Activated naive CD8-positive, alpha-beta T cell treated with anti-CD3 and anti-CD28 coated beads, Interleukin-2, amount 50 U/mL, for 24 hours (primary cell): ENCODE measurements at places on chromosomes 6 and 20.
A peak's percentile ranks its signal among the peaks of the same experiment; 100 is the strongest.

GRCh38 chr6:3489027-3489757, 32.3 kb upstream of the SLC22A23 start:
- DNase-seq, result no peak

- DNase-seq, result no peak
Measured at GRCh38 chr20:2768632-2769015, 31.8 kb downstream of the CPXM1 start.

- DNase-seq, result no peak
Measured at GRCh38 chr20:33387177-33387576, 14.1 kb downstream of the CDK5RAP1 start.

- no peak for DNase-seq
Measured at GRCh38 chr6:134064461-134064860, 12.0 kb upstream of the SLC2A12 start.

- DNase-seq, result no peak
Measured at GRCh38 chr6:46329568-46329967, 158.8 kb upstream of the ENPP5 start.

- DNase-seq, result no peak
Measured at GRCh38 chr20:38665506-38666285, 58.6 kb upstream of the SLC32A1 start.

GRCh38 chr6:107267634-107268033, 152.3 kb upstream of the BEND3 start:
- no peak for DNase-seq

- no peak for DNase-seq
Measured at GRCh38 chr6:63114610-63115211, 96.6 kb upstream of the FKBP1C start.

- DNase-seq, result no peak
Measured at GRCh38 chr6:147707524-147707923, 199.0 kb downstream of the SAMD5 start.

GRCh38 chr6:11161031-11161956, 49.8 kb upstream of the ERVFRD-1 start:
- DNase-seq, result no peak

DNA sequence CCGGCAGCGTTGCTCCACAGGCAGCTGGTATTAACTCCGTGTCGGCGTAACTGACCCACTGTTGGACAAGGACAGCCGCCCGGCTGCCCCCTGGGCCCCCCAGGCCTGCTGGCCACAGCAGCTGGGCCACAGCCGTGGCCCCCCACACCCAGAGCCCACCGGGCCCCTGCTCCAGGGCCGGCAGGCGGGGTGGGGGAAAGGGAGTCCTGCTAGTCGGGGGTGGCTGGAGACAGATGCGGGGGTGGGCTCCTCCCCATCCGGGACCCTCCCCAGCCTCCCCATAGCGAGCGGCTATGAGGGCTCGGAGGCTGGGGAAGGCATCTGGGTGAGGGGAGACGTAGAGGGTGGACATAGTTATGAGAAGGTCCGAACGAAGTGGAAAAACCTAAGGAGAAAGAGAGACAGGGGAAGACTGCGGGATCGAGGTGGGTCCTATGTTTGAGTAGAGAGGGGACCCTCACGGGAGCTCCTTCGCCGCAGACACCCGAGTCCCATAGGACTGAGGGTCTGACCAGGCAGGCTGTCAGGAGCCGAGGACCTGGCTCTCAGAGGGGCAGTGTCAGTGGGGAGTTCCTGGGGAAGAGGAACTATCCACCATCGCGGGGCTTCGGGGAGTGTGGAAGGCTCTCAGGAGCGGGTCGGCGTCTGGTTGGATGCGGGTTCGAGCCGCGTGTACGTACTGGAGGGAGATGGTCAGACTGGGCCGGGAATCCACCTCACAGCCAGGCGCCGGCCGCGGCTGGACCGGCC, 511 bp downstream of the VARS1 start:
- no peak for DNase-seq

GRCh38 chr6:2998998-2999617, 586 bp upstream of the NQO2 start:
- peak; percentile 78 for DNase-seq

DNA sequence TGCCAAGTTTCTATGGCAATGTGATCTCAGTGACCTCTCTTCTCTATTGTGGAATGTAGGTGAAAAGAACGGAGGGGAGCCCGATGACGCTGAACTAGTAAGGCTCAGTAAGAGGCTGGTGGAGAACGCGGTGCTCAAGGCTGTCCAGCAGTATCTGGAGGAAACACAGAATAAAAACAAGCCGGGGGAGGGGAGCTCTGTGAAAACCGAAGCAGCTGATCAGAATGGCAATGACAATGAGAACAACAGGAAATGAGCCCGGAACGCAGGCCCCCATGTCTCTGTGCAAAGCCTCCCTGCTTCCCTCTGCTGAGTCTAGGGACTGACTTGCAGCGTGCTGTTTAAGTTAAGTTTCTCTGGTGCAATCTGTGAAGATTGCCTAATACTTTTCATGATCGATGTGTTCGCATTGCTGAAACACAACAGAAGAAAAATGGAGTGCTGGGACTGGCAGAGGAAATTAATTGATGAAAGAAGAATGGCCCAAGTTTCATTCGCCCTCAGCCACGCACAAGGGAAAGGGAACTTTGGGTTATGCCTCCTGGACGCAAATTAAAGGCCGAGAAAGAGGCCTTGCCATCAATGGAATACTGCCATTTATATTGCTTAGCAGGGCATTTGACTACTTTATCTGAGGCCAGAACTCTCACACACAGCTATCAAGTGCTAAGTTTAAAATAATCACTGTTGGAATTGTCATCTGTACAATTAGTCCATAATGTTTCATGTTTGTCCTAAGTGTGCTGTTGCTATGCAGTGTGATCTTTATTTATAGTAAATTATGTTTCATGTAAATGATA, 146.4 kb downstream of the AKAP7 start:
- peak; percentile 54 for DNase-seq

DNA sequence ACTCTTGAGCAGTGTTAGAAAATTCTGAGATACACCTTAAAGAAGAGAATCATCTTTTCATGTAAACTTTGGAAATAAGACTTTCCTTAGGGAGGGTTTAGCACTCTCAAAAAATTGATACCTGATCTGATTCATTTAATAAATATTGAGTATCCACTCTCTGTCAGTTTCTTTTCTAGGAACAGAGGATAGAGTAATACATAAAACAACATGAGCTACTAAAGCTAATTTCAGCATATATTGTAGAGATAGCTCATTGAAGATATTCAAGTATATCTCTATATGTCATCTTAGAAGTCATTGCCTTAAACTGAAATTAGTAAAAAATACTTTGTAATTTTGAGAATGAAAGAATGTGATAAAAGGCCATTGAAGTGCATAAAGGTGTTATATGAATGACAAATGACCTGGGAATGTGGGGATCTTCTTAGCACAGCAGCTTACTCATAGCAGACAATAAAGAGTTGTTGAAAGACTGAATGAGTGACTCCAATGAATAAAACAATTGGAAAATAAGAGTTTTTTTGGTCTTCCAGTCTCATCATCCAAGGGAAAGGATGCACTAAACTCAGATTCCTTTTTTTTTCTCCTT, 29.2 kb downstream of the RHAG start:
- DNase-seq, result no peak

- DNase-seq, result no peak
Measured at GRCh38 chr20:62276439-62276838, 26.4 kb upstream of the ADRM1 start.

DNA sequence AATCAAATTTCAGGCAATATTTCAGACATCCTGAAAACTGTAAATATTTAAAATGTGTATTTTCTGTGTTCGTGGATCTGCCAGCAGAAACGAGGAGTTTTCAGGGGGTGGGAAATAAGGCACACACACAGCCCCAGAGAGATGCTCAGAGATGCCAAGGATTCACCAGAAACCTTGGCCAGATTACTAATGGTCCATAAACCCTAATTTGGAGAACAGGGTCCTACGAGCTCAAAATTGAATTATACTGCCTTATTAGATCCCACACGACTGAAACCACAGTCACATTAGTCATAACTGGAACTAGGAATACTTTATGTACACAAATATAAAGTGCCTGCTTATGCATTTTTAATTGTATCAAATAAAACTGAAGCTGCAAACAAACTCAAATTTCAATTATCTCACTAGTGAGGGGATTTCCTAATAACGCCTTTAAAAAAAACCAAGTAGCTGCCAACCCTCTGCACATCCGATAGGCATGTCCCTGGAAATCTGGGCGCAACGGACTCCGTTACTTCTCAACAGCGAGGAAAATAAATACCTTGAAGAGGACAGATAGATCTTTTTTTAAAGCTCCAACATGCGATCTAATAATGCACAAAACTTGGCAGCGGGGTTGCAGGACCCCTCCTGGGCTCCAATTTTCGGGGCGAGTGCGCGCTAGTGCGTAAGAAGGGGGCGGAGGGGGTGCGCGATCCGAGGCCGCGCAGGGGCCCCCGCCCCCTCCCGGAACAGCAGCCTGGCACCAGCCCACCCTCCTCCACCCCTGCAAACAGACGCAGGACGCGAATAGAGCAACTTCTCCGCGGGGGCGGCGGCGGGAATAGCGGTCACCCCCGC, 897 bp downstream of the CHD6 start:
- DNase-seq, result peak; percentile 37

DNA sequence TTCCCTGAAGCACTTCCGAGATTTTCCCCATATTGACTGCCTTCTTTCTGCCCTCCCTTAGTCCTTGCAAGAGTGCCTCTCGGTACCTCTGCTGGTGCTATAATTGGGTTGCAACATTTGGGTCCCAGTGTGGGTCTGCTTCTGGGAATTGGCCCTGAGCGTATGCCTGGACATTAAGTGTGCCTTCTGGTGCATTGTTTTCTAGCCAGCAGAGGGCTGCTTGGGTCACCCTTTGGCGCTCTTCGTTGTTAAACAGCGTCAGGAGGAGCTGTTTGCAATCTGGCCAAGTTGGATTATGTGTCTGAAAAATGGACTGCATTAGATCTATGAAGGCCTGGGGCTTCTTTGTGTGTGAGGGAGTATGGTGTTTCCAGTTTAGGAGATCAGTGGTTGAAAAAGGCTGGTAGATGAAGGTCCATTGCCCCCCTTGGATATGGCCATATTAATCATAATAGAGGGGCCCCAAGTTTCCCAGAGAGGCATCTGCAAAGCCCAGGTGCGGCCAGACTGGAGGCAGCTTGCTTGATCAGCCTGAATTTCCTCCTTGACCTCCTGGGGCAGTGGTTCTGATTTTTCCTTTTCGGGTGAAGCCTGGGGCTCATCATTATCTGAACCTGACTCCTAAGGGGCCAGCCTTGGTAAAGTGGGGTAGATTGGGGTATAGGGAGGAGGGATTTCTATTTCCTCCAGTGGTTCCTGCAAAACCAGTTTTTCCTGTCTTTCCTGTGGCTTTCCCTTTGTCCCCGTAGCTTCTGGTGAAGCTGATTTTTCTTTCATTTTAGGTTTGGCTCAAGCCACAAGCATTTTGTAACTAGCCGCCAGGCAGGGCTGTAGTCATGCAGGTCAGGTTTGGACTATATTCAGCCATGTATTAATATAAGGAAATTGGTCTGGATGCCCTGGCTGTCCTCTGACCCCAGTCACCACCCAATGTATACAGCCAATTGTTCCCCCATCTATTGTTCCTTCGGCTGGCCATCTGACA, 85.4 kb upstream of the GPR6 start:
- no peak for DNase-seq

DNA sequence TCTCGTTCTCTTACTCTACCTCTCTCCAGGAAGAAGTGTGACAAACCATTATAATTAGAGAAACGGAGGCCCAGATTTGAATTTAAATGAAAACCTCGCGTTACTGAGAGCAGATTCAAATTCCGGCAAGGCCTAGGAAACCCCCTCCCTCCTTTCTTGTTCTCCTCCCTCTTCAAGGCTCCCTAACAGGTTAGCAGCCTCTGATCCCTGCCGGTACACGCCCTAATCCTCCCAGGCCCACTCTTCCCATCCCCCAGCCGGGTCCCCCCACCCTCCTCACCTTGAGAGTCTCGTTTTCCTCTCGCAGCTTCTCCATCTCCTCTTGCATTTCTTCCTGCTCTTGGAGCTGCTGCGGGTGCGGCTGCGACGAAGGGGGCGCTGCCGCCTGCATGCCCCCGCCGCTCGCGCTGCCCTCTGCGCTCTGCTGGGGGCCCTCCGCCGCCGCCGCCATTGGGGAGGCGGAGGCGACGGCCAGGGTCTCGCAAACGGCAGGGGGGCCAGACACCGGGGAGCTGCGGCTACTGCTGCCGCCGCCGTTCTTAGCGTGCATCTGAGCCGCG, 3.8 kb downstream of the MTCL3 start:
- no peak for DNase-seq

DNA sequence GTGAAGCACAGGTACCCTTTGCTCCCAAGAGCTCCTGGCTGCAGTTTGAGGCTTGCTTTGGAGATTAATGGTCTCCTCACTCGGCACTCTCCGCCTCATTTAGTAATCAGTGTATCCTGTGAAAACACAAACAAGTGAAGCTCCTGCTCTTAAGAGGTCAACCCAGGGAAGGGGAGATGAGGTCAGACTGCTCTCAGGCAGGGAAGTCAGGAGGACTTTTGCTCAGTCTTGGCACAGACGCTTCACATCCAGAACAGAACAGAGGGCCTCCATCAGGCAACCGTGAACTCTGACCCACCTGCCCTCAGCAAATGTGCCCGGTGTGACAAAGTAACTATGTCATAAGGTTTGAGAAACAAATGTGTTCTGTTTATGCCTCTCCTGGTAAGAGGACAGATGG, 428.8 kb upstream of the JARID2 start:
- no peak for DNase-seq

- no peak for DNase-seq
Measured at GRCh38 chr6:138227316-138227781, 9.1 kb upstream of the PBOV1 start.

DNA sequence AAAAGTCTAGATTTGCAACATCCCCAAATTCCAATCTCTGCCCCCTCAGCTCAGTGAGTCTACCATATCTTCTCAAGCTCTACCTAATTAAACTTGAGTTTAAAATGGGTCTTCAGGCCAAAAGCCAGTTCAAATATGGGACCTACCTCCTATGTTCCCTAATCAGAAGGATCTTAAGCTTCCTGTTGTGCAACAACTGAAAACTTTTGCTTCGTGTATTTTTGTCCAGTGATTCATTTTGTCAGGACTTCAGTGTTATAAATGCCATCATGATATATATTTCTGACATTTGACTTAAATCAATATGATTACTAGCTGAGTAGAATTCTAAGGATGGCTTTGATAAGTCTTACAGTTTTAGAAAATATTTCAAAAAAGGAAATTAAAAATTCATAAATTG, 622.6 kb upstream of the PTCHD4 start:
- DNase-seq, result no peak

DNA sequence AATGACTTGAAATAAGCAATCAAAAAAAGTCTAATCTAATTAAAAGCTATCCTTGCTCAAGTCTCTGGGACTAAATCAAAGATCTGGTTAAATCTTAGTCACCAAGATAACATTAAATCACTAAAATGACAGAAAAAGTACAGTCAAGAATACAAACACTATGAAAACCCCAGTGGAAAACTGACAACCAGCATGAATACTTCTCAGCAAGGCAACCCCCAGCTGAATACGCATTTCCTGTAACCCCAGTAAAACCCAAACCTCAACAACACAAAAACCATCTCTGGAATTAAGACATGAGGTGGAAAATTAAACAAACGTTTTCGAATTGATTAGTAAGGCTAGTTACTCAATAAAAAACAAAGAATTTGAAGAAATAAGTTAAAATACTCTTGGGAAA, 23.7 kb upstream of the ZC3H12D start:
- no peak for DNase-seq

GRCh38 chr6:2514965-2515543, 235.7 kb downstream of the MYLK4 start:
- DNase-seq, result no peak
